ENCODE measurements at places on chromosomes 5 and 9. TPM values are rescaled to one million over a fixed set of nuclear protein-coding genes. Genes with fewer than 3 reads are reported as not detected.

Gene MOB3B
- 14.6 TPM for total RNA-seq

Gene BARHL1
- total RNA-seq, result 0.11 TPM

Gene CNTNAP3B
- 5.2 TPM for total RNA-seq

Gene ZNF189
- total RNA-seq, result 32.1 TPM

Gene PCDHB10
- 11.7 TPM for total RNA-seq

Gene WDR38
- not detected for total RNA-seq

Gene SPEF2
- total RNA-seq, result 11.6 TPM

- no peak overlapping the region for H3K27ac ChIP-seq
- no peak for DNase-seq
- peaks cover 11% of the 10 kb centered on the region for H3K4me1 ChIP-seq
- H3K36me3 ChIP-seq, result peaks cover 5% of the 10 kb centered on the region
- H3K27me3 ChIP-seq, result peaks cover 2% of the 10 kb centered on the region
Measured at GRCh38 chr5:133202066-133202665, 150.4 kb downstream of the HSPA4 start.

- DNase-seq, result no peak
- no peak overlapping the region for H3K27ac ChIP-seq
- H3K4me1 ChIP-seq, result peaks cover 18% of the 10 kb centered on the region
- peak overlapping the region; percentile 61 for H3K4me3 ChIP-seq
- peaks cover 97% of the 10 kb centered on the region for H3K27me3 ChIP-seq
Measured at GRCh38 chr5:88674356-88675167, 208.4 kb downstream of the MEF2C start.

DNA sequence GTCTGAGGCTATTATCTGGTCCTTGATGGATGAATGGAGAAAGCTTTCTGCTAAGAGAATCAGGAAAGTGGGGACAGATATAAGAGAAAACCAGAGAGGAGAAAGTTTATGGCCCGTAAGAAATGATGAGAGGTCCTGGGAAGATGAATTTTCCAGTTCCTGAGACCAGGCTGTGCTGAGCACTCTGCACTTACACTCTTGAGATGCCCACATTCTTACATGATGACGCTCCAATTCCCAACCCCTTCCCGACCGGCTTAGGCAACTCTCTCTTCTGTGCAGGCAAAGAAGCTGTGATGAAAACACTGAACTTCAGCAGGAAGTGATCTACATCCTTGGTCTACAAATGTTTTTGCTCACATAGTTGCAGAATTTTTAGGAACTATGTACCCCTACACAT lies 417.0 kb downstream of the ARHGEF28 start:
- H3K4me3 ChIP-seq, result no peak overlapping the region
- H3K27me3 ChIP-seq, result no peaks in the 10 kb centered on the region
- no peak for DNase-seq
- H3K36me3 ChIP-seq, result no peaks in the 10 kb centered on the region
- peaks cover 37% of the 10 kb centered on the region for H3K4me1 ChIP-seq

- H3K36me3 ChIP-seq, result peaks cover 29% of the 10 kb centered on the region
- H3K4me3 ChIP-seq, result no peak overlapping the region
- H3K4me1 ChIP-seq, result no peaks in the 10 kb centered on the region
Measured at GRCh38 chr9:121322037-121322736, 47.9 kb downstream of the STOM start.

GRCh38 chr5:443239-444151 lies 519 bp downstream of the EXOC3 start:
- peak; percentile 17 for DNase-seq
- peak overlapping the region; percentile 78 for H3K27ac ChIP-seq
- peak overlapping the region; percentile 99 for H3K4me3 ChIP-seq
- H3K36me3 ChIP-seq, result peaks cover 17% of the 10 kb centered on the region
- peaks cover 20% of the 10 kb centered on the region for H3K4me1 ChIP-seq

- H3K4me3 ChIP-seq, result no peak overlapping the region
- H3K27ac ChIP-seq, result no peak overlapping the region
- no peaks in the 10 kb centered on the region for H3K27me3 ChIP-seq
- no peak for DNase-seq
- H3K4me1 ChIP-seq, result peaks cover 1% of the 10 kb centered on the region
Measured at GRCh38 chr5:143200781-143201398, 202.6 kb downstream of the NR3C1 start.

GRCh38 chr5:103034662-103035392 lies 85.1 kb downstream of the GIN1 start:
- H3K4me1 ChIP-seq, result no peaks in the 10 kb centered on the region
- H3K4me3 ChIP-seq, result no peak overlapping the region
- no peaks in the 10 kb centered on the region for H3K27me3 ChIP-seq
- no peak overlapping the region for H3K27ac ChIP-seq

GRCh38 chr5:149337736-149338135 lies 7.6 kb upstream of the GRPEL2 start:
- no peak for DNase-seq
- no peaks in the 10 kb centered on the region for H3K36me3 ChIP-seq
- H3K27ac ChIP-seq, result no peak overlapping the region
- peaks cover 9% of the 10 kb centered on the region for H3K4me1 ChIP-seq
- H3K27me3 ChIP-seq, result peaks cover 2% of the 10 kb centered on the region
- no peak overlapping the region for H3K4me3 ChIP-seq

DNA sequence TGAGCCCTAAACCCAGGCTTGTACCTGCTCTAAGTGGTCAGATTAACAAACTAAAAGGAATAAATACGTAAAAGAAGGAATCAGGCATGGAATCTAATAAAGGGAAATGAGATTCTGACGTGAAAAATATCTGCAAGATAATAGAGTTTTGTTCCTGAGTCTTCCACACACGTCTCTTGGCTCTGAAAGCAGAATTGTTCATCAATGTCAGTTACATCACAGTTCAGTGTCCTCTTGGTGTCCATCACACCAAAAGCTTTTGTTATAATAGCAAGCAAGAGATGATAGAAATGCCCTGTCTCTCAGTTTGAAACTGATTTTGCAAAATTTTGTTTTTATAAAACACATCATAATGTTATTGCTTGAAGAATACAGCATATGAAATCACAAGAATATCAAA lies 34.7 kb upstream of the NMUR2 start:
- H3K36me3 ChIP-seq, result no peaks in the 10 kb centered on the region
- H3K4me3 ChIP-seq, result no peak overlapping the region
- H3K27me3 ChIP-seq, result no peaks in the 10 kb centered on the region
- DNase-seq, result no peak
- no peaks in the 10 kb centered on the region for H3K4me1 ChIP-seq
- H3K27ac ChIP-seq, result no peak overlapping the region

DNA sequence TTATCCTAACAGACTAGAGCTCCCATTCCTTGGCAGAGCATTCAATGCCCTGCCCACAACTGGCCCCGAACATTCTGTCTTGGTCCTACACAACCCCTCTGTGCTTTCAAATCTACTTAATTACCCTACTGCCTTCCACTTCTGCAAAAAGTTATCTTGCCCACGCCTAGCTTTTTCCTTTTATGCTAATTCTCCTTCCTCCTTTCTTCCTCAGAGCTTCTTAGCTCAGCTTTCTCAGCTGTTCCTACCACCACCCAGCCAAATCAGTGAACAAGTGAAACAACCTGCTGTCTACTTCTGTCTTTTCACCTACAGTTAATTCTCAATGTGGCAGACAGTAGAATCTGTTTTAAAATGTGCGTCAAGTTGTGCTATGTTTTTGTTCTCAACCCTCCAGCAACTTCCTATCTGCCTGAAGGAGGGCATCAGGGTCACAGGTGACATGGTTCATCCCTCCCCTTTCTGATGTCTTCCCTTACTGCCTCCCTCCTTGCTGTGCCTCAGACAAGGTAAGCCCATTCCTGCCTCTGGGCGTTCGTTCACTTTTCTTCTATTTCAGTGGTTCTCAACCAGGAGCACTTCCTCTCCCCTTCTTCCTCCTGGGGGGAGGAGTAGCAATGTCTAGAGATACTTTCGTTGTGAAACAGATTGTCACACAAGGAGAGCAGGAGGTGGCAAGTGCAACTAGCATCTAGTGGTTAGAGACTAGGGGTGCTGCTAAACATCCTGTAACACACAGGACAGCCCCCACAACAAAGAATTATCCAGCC lies 1.3 kb upstream of the REEP5 start:
- DNase-seq, result no peak
- H3K36me3 ChIP-seq, result peaks cover 10% of the 10 kb centered on the region
- H3K27me3 ChIP-seq, result peaks cover 6% of the 10 kb centered on the region
- peak overlapping the region; percentile 96 for H3K4me3 ChIP-seq
- peaks cover 28% of the 10 kb centered on the region for H3K4me1 ChIP-seq
